HEK293T (cell line): ENCODE measurements at places on chromosomes 1 and 21.

GRCh38 chr1:197320991-197321531 lies 53.0 kb downstream of the CRB1 start:
- DNase-seq, result no peak

GRCh38 chr1:108570128-108570527 lies 10.2 kb downstream of the EEIG2 start:
- peak; percentile 61 for DNase-seq

DNA sequence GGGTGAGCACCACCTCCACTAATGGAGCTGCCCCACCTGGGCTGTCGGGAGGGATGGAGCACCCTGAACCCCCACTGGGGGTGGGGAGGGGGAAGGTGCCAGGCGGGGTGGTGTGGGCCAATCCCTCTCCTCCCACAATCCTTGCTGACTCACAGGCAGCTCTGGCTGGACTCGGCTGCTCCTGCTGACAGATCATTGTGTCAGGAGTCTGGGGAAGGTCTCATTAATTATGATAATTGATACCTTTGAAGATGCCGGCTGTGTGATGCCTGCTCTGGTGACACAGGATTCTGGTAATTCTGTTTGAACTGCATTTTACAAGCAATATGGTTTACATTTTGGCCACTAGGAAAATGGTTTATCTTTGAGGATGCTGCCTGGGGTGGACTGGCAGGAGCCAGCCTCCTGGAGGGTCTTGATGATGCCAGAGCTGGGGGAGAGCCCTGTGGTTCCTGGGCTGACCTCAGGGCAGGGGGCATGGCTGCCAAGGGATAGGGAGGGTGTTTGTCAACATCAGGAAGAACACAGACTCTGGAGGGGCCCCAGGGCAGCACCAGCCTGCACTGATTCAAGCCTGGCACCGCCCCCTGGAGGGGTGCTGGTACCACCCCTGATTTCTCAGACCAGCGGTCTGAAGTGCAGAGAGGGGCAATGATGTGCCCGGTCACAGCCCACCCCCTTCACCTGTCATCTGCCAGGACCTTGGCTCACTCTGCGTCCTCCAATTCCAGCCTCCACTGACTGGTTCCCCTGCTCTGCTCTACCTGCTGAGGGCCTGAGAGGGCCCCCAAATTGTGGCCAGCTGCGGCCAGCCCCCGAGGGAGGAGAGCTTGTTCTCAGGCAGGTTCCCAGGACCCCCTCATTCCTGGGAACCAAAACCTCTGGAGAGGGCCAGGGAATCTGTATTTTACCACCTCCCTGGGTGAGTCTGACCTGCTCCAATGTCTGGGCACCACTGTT lies 338.8 kb downstream of the MATN1 start:
- no peak for DNase-seq

GRCh38 chr1:232561381-232561780 lies 68.6 kb downstream of the SIPA1L2 start:
- no peak for DNase-seq

DNA sequence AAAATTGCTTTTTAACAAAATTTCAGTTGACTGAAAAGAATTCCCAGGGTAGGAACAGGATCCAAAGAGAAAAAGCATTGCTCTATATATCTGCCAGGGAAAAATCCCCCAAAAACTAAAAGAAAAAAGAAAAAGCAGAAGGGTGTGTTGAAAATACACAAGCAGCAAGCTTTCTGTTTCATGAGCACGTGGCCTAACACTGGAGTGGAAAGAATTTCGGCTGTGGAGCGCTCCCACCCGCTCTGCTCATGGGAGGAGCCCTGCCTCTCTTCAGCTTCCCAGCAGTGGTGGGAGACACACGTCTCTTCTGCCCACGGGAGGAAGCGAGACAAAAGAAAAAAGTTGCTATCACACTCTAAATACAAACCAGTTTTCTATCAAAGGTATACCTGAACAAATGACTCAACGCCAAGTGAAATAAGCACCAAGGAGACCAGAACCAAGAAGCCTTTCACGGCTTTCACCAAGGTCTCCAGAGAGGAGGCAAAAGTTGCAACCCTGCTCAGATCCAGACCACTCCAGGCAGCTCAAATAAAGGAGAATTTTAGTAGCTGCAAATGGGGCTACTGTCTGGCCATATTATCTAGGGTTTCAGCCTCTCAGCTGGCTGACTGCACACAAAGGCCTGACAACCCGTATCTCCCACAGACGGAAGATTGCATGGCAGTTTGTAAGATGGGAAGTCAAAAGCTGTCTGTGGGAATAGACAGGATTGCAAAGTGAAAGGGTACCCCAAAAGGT lies 29.5 kb upstream of the ZNF496 start:
- no peak for DNase-seq

GRCh38 chr1:157968508-157968907 lies 24.9 kb upstream of the KIRREL1 start:
- no peak for DNase-seq

DNA sequence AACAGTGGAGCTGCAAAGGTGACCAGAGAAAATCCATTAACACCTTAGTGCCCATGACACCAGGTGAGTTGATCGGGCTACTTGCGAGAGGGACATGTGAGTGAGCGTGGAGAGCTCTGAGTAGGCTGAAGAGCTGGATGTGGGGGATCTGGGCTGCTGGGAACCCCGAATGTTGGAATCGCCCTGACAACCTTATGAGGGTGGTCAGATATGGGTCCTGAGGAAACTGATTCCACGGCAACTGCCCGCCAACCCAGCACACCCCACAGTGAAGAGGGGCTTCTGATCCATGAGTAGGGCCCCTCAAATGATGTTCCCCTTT lies 705 bp upstream of the QSOX1 start:
- DNase-seq, result no peak

DNA sequence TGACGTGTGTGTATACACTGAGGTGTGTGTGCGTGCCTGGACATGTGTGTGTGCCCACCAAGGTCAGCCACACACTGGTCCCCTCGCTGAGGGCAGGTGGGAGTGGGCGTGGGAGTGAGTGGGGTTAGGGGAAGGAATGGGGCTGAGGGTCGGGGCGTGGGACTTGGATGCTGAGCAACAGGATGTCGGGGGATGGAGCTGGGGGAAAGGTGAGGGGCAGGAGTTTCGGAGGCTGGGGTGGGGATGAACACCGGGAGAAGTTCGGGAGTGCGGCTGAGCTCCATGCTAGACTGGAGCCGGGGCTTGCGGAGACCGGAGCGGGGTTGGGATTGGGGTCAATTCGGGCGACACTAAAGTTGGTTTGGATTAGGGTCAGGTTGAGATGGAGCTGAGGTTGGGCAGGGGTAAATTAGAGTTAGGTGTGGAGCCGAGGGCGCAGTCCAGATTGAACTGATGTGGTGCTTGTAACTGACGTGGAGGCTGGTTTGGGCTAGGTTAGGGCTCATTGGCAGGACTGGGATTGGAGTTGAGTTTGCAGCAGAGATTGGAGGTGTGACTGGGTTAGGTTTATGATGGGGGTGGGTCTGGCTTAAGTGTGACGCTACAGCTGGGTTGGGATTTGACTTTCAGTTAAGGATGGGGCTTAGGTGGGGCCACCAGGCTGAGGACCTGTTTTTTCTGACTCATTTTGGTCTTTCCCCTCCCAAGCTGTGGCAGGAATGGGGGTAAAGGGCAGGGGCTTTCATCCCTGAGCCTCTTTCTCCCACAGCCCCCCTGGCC lies 3.3 kb upstream of the GUCA2A start:
- no peak for DNase-seq
